ENCODE measurements at places on chromosomes 11 and 22.

DNA sequence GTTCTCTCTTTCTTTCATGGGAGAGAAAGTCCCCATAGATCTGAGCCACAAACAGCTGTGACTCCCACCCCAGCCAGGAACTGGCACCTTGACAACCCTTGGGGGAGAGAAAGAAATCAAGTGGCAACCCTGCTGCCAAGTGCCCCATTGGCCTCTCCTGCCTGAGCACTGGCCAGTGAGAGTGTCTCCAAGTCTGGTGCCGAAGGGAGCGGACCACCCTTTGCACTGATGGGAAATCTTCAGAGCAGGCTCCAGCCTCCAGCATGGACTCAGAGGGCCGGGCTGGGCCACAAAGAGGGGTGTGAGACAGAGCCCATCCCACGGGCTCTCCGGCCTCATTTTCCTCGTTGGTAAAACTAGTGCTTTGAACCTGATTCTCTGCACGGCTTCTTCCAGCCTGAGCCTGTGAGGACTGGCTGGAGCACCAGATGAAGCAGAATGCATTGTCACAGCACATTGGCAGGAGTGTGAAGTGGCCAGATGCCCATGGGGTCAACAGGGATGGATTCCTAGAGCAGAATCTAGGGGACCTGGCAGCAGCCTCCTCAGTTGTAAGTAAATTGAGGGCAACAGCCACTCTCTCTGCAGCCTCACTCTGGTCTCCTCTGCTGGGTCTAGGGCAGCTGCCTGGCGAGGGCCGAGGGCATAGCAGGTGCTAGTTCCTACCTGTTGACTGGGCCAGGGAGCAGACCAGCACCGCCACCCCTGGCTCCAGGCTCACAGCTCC is 81.4 kb downstream of the TRIM29 start:
- peaks cover 2% of the 10 kb centered on the region for H3K27me3 ChIP-seq
- H3K4me1 ChIP-seq, result peaks cover 5% of the 10 kb centered on the region
- H3K27ac ChIP-seq, result no peak overlapping the region
- no peak for DNase-seq
- no peak overlapping the region for H3K4me3 ChIP-seq

DNA sequence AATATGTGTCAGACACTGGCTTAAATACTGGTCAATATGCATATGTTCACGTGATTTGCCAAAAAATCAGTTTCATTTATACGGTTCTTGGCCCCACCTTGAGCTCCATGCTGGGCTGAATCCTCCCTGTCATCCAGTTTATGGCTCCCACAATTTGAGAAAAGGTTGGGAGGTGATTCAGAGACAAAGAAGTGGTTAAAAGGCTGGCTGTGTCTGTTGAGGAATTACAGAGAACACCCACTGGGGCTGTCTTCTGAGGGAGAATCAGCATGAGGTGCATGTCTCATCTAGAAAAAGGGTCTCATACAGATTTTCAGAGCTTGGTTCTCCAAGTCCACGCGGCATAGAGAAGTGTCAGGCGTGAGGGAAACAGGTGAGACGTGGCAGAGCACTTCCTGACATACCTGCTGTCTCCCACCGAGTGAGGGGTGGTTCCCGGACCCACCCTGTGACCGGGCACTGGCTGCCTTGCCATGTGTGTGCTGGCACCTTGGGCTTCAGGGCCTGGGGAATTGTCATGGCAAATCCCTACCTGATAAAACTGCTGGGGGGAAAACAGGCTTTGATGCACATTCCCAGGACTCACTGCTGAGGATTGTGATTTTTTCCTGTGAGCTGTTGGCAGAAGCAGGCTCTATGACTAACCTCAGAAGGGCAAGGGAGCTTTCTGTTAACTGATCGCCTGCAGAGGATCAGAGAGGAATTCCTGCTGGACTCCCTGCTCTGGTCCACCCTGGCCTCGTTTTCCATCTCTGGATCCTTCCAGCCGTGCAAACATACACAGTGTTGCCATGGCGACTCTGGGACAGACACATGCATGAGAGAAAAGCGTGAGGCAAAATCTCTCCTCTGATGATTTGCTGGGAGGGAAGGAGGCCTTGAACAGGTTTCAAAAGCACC is 223.6 kb downstream of the ADAMTS15 start:
- peaks cover 2% of the 10 kb centered on the region for H3K27me3 ChIP-seq
- peaks cover 52% of the 10 kb centered on the region for H3K4me1 ChIP-seq
- DNase-seq, result peak; percentile 98

GRCh38 chr11:55503449-55503848 is 50.8 kb upstream of the OR4C15 start:
- no peaks in the 10 kb centered on the region for H3K27me3 ChIP-seq
- H3K4me1 ChIP-seq, result no peaks in the 10 kb centered on the region
- H3K27ac ChIP-seq, result no peak overlapping the region
- no peak overlapping the region for H3K4me3 ChIP-seq

DNA sequence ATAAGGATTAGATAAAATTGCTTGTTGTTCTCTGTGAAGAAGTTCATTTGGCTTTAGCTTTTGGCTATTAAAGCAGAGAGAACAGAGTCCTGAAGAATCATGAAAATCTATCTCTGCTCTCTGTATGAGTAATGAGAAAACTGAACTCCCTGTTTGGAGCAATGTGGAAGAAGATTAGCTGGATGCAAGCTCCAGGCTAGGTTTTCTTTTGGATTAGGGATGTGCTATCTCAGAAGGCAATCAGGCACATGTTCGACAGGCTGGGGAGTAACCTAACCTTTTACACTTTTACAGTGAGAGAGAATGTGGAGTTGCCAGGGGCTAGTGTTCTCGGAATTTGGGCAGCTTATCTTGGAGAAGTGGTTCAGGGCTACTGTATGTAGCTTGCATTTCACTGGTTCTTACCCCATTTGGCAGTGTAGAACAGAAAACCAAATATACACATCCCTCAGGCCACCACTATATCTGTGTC is 8.5 kb upstream of the SLN start:
- peaks cover 19% of the 10 kb centered on the region for H3K4me1 ChIP-seq
- DNase-seq, result no peak
- no peaks in the 10 kb centered on the region for H3K27me3 ChIP-seq
- H3K27ac ChIP-seq, result peak overlapping the region; percentile 72
- no peaks in the 10 kb centered on the region for H3K36me3 ChIP-seq

GRCh38 chr11:79232346-79232745 is 208.5 kb downstream of the TENM4 start:
- H3K27ac ChIP-seq, result no peak overlapping the region
- H3K4me1 ChIP-seq, result peaks cover 19% of the 10 kb centered on the region
- no peaks in the 10 kb centered on the region for H3K27me3 ChIP-seq
- no peak overlapping the region for H3K4me3 ChIP-seq
- peak; percentile 52 for DNase-seq
- no peaks in the 10 kb centered on the region for H3K36me3 ChIP-seq

GRCh38 chr11:31480930-31481329 is 28.5 kb downstream of the IMMP1L start:
- no peaks in the 10 kb centered on the region for H3K4me1 ChIP-seq
- H3K36me3 ChIP-seq, result no peaks in the 10 kb centered on the region
- H3K27me3 ChIP-seq, result no peaks in the 10 kb centered on the region
- H3K4me3 ChIP-seq, result no peak overlapping the region

DNA sequence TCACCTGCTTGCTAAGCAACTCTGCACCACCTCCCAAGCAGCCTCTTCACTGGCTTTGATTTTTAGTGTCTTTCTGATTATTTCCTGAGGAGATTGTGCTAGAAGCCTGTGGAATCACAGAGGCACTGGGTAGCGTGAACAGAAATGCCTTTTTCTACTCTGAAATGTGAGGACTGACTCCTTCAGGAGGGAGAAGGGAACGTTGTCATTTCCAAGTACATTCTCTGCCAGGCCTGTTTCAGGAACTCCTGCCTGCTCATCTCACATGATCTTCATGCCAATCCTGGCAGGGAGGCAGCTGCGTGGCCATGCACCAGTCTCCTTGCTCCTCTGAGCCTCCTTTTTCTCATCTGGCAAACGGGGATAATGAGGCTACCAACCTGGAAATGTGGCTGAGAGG is 49.8 kb upstream of the PRDM11 start:
- H3K27ac ChIP-seq, result no peak overlapping the region
- H3K36me3 ChIP-seq, result no peaks in the 10 kb centered on the region
- DNase-seq, result no peak
- H3K4me3 ChIP-seq, result no peak overlapping the region

GRCh38 chr11:85918910-85919794 is 64.0 kb downstream of the CCDC83 start:
- H3K27me3 ChIP-seq, result no peaks in the 10 kb centered on the region
- no peak overlapping the region for H3K4me3 ChIP-seq
- no peak overlapping the region for H3K27ac ChIP-seq
- no peaks in the 10 kb centered on the region for H3K4me1 ChIP-seq

- H3K27me3 ChIP-seq, result no peaks in the 10 kb centered on the region
- no peak for DNase-seq
- no peak overlapping the region for H3K27ac ChIP-seq
- peaks cover 77% of the 10 kb centered on the region for H3K36me3 ChIP-seq
- no peak overlapping the region for H3K4me3 ChIP-seq
Measured at GRCh38 chr22:31843526-31843925, 89.7 kb downstream of the DEPDC5 start.

GRCh38 chr22:20656902-20657836 is 116.7 kb upstream of the SERPIND1 start:
- DNase-seq, result no peak
- H3K27ac ChIP-seq, result no peak overlapping the region
- H3K4me1 ChIP-seq, result no peaks in the 10 kb centered on the region
- H3K4me3 ChIP-seq, result no peak overlapping the region
- peaks cover 2% of the 10 kb centered on the region for H3K27me3 ChIP-seq

- DNase-seq, result no peak
- H3K27ac ChIP-seq, result peak overlapping the region; percentile 42
- H3K4me1 ChIP-seq, result peaks cover 6% of the 10 kb centered on the region
- H3K36me3 ChIP-seq, result peaks cover 8% of the 10 kb centered on the region
Measured at GRCh38 chr22:28299309-28299708, 380.3 kb upstream of the PITPNB start.

DNA sequence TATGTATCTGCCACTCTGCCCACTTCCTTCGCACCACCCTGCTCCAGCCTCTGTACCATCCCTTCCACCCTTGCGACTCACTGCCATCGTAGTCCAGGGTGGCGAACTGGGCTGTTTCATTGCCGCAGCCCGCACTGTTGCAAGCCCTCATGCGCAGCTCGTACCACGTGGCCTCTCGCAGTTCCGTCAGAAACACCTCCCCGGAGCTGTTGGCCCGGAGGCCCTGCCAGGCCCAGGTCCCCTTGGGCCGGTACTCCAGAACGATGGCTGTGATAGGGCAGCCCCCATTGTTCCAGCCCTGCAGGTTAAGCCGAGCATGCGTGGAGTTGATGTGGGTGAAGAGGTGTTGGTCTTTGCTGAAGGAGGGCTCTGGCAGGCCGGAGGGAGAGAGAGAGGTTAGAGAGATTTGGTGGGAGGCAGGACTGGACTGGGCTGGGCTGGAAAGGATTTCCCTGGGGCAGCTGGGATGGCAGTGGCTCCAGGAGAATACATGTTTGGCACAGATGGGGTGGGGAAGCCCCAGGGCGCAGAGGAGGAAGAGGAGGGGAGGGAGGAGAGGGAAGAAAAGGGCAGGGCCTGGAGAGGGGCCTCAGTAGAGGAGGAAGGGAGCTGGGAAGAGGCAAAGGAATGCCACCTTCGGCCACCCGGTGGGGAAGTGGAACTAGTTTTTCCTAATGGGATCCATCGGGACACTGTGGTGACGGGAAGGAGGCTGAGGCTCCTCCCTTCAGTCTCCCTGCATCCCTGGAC is 109.6 kb downstream of the CEP164 start:
- H3K4me1 ChIP-seq, result no peaks in the 10 kb centered on the region
- H3K27ac ChIP-seq, result no peak overlapping the region
- peaks cover 5% of the 10 kb centered on the region for H3K36me3 ChIP-seq
- H3K4me3 ChIP-seq, result no peak overlapping the region
- DNase-seq, result no peak
- H3K27me3 ChIP-seq, result peaks cover 4% of the 10 kb centered on the region

GRCh38 chr11:34730544-34731295 is 109.8 kb downstream of the EHF start:
- no peak overlapping the region for H3K4me3 ChIP-seq
- H3K27ac ChIP-seq, result no peak overlapping the region
- H3K27me3 ChIP-seq, result no peaks in the 10 kb centered on the region
- no peaks in the 10 kb centered on the region for H3K36me3 ChIP-seq
- H3K4me1 ChIP-seq, result no peaks in the 10 kb centered on the region

GRCh38 chr11:75689863-75690609 is 21.2 kb upstream of the MAP6 start:
- peaks cover 8% of the 10 kb centered on the region for H3K27me3 ChIP-seq
- no peak for DNase-seq
- no peaks in the 10 kb centered on the region for H3K36me3 ChIP-seq
- H3K4me1 ChIP-seq, result no peaks in the 10 kb centered on the region
- no peak overlapping the region for H3K4me3 ChIP-seq

- no peak for DNase-seq
- no peaks in the 10 kb centered on the region for H3K4me1 ChIP-seq
- no peak overlapping the region for H3K27ac ChIP-seq
- H3K4me3 ChIP-seq, result no peak overlapping the region
- H3K36me3 ChIP-seq, result peaks cover 48% of the 10 kb centered on the region
- no peaks in the 10 kb centered on the region for H3K27me3 ChIP-seq
Measured at GRCh38 chr11:33713151-33713855, 12.7 kb upstream of the C11orf91 start.
